ENCODE measurements at places on chromosomes 1 and 21.
A peak's percentile ranks its signal among the peaks of the same experiment; 100 is the strongest.

GRCh38 chr1:202245391-202245790 is 51.8 kb downstream of the LGR6 start:
- DNase-seq, result no peak

- DNase-seq, result no peak
Measured at GRCh38 chr1:204744107-204744779, 58.7 kb upstream of the LRRN2 start.

- no peak for DNase-seq
Measured at GRCh38 chr21:40652436-40652835, 194.5 kb downstream of the DSCAM start.

- no peak for DNase-seq
Measured at GRCh38 chr1:1777583-1777899, 729 bp downstream of the NADK start.

GRCh38 chr1:86971778-86972177 is 57.3 kb downstream of the HS2ST1 start:
- DNase-seq, result no peak

DNA sequence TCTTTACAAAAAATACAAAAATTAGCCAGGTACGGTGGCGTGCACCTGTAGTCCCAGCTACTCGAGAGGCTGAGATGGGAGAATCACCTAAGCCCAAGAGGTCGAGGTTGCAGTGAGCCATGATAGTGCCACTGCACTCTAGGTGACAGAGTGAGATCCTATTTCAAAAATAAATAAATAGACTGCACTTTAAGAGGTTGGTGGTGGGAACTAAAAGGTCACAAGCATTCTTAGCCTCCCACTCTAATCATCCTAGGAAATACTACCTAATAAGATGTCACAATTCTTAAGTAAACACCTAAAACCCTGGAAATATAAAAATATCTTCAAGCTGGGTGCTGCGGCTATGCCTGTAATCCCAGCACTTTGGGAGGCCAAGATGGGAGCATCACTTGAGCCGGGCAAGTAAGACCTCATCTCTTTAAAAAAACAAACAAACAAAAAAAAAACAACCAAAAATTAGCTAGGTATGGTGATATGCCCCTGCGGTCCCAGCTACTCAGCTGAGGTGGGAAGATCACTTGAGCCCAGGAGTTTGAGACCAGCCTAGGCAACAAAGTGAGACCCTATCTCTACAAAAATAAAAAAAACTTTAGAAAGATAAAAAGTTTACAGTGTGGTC is 4.1 kb downstream of the DCAF8 start:
- no peak for DNase-seq

DNA sequence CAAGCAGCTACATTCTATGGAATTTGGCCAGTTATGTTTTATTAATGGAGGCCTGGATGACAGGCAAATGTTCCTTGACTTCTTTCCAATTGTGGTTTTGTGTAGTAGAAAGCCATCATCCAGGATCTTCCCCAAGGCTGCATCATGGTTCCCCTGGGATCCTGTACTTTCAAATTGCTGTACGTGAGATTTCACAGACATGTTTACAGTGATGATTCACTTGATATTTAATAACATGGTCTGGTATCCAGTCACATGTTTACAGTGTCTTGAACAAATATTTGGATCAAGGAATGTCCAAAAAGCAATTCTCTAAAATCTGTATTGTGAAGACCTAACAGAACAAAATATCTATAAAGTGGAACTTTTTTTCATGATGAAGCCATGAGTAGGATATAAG is 68.3 kb upstream of the ST6GALNAC3 start:
- DNase-seq, result peak; percentile 95

- no peak for DNase-seq
Measured at GRCh38 chr21:44028287-44028659, 16.2 kb downstream of the TRAPPC10 start.

DNA sequence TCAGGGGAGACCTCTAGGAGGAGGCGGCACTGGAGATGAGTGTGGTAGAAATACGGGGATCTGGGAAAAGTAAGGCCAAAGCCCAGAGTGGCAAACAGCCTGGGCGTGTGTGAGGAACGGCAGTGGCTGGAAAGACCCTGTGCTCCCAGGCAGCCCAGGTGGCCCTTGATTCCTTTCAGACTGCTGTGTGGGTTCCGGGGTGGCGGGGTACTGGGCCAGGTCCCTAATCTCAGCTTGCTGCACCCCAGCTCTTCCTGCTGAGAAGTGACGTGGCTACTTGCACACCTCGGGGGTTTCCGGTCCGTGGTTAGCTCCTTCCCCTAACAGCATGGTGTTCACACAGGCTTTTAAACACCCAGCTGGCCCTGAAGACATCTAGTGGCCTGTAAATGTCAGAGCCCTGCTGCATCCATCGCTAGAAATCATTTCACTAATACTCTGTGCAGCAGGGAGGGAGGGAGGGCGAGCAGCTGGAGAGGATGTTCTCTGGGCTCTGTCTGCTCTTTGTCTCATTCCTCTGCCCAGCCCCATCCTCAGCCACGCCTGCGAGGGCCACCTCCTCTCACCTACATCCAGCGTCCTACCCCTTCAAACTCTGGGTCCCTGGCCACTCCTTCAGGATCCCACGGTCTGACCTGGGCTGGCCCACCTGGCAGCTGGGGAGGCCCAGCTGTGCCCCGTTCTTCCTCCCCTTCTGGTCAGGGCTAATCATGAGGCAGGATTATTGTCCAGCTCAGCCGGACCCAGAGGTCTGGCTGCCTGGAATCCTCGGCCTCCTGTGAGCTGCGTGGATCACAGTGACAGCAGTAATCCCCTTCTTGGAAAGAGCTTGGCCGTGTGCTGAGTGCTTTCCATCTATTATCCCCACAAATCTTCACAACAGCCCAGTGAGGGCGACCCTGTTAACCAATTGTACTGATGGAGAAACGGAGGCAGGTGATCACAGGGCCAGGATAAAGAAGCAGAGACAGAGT is 7.2 kb downstream of the ZDHHC18 start:
- no peak for DNase-seq

- DNase-seq, result no peak
Measured at GRCh38 chr1:230469271-230469670, 43.1 kb upstream of the PGBD5 start.

DNA sequence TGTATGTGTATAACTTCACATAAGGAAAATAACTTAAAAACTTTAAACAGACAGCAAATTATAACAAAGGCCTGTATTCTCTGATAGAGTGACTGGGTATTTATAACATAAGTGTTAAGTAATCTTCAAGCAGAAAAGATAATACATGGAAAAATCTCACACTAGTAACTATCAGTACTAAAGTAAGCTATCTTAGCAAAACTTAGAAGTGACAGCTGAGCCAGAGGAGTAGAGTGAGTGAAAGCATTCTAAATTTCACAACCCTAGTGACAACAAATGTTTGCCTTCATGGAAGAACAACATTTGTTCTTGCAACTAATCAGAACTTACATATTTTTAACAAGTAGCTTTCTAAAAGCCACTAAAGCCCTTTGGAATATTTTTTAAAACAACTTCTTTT is 74.5 kb upstream of the B3GALT2 start:
- DNase-seq, result no peak

DNA sequence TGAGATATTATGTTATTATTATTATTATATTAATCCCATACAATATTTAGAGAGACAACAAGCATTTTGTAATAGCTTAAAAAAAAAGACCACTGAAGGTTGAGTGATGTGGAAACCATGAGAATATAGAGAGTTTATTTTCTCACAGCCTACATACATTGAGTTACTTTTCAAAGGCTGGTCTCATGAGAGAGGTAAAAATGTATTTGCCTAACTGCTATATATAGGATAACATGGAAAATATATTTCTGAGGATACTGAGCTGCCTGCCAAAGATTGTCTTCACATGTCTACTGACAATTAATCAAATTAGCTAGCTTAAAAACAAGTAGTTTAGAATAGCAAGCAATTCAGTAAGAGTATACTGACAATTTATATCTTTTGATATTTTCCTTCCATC is 192.2 kb upstream of the NRIP1 start:
- no peak for DNase-seq
